BJ (cell line): ENCODE measurements at places on chromosomes 11 and 22.

DNA sequence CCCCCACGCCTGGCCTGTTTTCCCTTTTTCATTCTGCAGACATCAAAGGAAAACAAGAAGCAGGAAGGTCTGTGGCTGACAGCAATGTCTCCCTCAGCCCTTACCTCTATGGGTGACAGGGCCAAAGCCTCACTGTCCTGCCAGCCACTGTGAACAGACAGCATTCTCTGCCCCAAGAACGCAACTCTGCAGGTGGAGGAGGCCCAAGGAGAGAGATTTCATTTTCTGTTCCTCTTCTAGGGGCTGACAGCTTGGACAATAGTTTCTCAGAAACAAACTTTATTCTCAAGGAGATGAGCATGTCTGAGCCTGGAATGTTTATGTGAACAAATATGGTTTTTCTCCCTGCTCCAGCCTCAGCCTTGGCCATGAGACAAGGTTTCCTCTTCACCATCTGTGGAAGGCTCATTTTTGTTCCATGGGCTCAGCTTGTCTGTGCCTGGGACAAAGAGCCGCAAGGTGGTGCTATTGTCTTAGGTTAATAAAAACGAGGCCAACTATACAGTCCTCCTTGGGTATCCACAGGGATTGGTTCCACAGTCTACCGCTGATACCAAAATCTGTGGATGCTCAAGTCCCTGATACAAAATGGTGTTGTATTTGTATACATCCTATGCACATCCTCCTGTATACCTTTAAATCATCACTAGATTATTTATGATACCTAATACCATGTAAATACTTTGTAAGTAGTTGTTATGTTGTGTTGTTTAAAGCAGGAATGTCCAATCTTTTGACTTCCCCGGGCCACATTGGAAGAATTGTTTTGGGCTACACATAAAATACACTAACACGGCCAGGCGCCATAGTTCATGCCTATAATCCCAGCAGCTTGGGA is 5.8 kb downstream of the PIWIL3 start:
- DNase-seq: no peak

GRCh38 chr11:65131417-65131776 is 2.9 kb downstream of the SYVN1 start:
- no peak for DNase-seq

DNA sequence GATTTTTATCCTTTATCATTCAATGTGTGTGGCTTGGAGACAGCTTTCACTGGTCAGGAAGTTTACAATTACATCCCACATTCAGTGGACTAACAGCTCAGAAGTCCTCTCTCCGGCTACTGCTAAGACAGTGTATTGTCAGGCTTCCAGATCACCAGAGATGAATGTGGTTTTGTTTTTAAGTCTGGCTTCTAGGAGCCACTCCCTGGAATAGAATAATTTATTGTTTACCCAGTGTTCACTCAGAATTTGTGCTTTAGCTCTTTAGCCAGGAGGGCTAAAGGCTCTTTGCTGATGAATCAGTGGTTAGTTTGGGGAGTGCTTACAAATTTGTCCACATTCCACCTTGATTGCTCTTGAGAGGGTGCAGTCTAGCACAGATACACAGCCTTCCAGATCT is 26.5 kb downstream of the TRIM77 start:
- no peak for DNase-seq

DNA sequence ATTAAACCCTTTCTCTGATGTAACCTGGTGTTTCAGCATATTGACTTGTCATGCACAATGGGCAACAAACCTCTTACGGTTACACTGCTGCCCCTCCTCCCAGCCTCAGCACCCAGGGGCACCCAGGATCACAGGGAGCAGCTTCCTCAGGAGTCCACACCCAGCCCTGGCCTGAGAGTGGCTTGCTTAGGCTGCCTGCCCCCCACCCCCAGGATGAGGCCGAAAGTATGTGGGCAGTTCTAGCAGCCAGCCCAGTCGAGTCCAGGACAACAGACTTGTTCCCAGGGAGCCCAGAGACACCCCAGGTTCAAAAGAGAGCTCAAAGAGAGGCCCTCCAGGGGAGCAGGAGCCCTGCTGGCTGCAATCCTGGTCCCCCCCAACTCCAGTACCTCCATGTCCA is 108.1 kb upstream of the THY1 start:
- no peak for DNase-seq

DNA sequence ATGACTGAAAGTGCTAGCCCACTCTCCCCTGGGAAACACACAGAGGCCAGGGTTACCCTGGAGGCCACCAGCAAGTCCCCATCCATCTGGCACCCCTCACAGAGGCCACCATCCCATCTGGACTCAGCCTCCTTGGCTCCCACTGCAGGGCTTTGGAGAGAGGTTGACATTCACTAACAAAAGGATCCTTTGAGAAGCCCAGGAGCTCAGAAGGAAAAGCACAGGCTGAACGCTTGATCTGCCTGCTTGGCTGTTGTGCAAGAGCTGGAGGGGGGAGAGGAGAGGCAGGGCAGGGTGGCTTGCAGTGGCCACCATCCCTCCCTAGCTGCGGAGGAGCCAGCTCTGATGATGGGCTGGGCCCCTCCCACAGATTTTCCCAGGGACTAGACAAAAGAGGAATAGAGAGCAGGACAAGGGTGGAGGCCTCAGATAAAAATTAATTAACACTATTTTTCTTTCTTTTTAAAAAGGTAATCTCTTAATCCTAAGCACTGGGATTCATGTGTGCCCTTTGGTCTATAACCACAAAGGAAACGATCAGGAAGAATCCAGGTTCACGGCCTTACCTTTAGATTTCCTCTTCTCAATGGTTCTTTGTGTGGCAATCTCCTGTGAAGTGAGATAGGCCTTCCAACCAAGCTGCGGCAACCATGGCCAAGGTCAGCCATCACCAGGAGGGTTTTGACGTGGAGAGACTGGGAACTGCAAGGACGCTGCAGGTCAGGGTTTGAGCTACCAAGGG is 154.7 kb downstream of the BARX2 start:
- no peak for DNase-seq

DNA sequence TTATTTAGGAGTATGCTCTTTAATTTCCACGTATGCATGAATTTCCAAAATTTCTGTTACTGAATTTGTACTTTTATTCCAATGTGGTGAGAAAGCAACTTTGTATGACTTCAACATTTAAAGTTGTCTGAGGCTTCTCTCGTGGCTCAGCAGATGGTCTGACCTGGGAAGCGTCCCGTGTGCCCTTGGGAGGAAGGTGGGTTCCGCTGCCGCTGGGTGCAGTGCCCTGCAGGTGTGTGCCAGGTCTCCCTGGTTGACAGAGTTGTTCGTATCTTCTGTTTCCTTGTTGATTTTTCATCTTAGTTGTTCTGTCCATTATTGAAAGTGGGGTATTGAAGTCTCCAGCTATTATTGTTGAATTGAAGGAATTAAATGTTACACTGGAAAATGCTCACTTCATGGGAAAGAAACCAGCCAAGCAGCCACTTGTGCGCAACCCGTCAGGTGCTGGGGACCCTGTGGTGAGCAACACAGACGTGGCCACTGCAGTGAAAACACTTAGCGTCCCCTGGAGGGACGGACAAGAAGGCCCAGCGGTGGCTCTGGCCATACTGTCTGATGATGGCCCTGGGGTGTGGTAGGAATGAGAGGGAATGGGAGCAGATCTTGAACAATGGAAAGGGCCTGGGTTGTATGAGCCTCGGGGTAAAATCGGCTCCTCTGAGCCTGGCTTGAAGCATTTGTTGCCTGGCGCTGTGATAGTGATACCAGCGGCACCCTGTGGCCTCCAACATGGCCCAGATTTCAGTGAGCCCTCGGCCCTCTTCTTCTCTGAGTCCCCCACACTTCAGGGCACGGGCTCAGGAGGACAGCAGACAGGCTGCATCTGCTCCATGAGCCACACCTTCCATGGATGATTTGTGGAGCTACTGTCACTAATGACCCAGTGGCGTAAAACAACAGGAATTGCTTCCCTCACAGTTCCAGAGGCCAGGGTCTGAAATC is 31.5 kb upstream of the KRTAP5-7 start:
- DNase-seq: no peak

DNA sequence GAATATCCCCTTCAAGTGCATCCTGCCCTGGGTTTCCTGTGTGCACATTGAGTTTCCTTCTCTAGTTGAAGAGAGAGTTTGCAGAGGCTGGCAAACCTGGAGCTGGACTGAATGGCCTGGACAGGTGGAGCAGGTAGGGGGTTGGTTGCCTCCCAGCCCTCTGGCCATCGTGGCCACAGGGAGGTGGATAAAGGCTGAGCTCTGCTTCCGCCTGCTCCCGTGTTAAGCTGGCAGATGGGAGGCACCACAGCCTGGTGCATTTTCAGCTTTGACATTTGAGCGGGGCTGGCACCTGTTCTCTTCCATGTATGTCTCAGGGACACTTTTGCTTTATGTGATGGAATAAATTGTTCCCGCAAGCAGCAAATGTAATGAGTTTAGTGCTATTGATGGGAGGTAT is 11.1 kb downstream of the MICAL2 start:
- no peak for DNase-seq

GRCh38 chr11:126890561-126890960 is 110.0 kb downstream of the KIRREL3 start:
- no peak for DNase-seq

DNA sequence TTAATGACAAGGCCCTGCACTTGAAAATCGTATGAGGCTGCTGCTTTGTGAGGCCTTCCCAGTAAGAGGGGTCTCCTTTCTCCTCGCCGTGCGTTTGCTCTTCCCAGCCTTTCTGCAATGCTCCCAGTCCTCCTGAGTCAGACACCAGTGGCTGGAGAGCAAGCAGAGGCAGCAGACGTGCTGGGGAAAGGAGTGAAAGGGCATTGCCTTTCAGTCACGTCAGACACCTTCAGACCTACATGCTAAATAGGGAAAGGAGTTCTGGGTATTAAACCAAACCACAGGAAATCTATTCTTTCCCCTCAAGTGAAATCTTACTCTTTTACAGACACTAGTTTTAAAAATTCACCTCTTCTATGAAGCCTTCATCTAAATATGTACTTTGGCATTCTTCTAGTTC is 274.8 kb downstream of the NTM start:
- no peak for DNase-seq

DNA sequence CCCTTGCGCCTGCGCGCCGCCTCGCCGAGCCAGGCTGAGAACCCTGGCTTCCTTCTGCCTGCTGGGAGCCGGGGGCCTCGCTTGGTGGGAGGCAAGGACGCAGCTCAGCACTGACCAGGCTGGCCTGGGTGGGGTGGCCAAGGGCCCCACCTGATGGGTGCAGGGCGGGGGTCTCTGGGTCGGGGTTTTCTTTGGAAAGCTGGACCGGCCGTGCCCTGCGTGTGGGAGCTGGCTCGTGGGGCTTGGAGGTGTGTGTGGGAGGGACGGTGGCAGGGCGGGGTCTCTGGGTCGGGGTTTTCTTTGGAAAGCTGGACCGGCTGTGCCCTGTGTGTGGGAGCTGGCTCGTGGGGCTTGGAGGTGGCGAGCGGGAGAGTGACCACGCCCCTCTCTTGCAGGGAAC is 6.2 kb downstream of the GRAMD4 start:
- no peak for DNase-seq

GRCh38 chr11:660681-661444 is 23.8 kb downstream of the DRD4 start:
- DNase-seq: no peak

DNA sequence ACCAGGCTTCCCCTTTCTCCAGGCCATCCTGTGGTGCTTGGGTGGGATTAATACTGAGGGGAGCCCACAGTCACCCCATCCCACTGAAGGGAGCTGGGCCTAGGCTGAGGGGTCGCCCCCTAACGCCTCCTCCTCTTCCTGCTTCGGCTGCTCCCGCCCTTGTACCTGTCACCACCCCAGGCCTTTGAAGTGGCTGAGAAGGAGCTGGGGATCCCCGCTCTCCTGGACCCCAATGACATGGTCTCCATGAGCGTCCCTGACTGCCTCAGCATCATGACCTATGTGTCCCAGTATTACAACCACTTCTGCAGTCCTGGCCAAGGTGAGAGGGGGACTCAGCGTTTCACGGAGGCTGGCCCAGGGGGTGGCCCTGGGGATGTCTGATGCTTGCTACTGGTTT is 6.1 kb downstream of the MICALL1 start:
- no peak for DNase-seq

DNA sequence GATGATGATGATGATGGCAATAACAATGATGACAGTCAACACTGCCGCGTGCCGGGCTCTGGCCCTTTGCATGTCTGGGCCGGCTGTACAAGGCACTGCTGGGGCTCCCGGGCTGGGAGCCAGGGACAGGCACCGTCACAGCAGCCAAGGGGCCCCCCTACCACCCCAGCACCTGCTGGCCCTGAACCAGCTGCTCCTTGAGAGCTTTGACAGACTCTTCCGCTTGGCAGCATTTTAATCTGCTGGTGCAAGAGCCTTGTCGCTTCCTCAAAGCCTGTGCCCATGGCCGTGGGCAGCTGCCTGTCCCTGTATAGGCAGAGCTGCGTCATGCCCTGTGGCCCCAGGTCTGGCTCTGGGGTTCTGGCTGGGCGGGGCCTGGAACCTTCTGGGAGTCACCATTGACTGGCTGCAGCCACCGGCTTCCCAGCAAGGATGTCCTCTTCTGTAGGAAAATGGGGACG is 12.9 kb upstream of the MUC6 start:
- DNase-seq: no peak

DNA sequence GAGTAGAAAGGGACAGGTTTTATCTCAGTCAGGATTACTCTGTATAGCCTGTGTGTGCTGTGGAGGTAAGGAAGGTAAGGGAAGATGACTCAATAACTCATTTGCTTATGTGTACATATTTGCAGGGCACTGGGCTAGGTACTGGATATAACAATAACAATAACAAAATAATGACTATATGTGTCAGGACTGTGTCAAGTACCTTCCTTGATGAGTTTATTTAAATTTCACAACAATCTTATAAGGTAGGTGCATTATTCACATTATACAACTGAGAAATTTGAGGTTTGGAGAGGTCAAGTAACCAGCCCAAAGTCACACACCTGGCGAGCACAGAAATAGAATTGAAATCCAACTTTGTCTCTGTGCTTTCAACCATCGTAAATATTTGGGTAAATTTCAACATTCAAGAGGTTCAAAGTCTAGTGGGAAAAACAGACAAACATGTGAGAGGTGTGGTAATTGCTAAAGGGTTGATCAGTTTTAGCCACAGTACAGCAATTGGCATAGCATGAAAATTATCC is 131.8 kb downstream of the APIP start:
- DNase-seq: no peak

GRCh38 chr22:47539374-47539773 is 776.9 kb downstream of the TBC1D22A start:
- no peak for DNase-seq
